Trophoblast cell (in vitro differentiated cells and primary cell): ENCODE measurements at places on chromosomes 16 and 17.

DNA sequence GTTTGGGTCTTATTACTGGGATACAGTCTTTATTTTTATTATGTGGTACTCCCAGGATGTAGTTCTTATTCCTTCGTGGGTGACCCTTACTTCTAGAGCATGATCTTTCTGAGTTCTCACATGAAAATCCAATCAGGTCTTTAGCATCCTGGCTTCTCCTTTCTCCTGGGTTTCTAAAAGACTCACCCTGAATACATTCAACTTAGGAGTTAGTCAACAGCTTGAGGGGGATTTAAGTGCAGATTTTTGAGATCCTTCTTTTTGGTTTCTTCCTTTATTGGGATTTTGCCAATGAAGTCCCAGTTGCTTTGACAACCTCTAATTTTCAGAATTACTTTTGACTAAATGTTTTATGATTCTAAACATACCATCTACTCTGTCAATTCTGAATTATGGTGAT lies 68.2 kb downstream of the SIAH1 start:
- H3K36me3 ChIP-seq, result no peaks in the 10 kb centered on the region
- no peaks in the 10 kb centered on the region for H3K27me3 ChIP-seq
- no peaks in the 10 kb centered on the region for H3K4me1 ChIP-seq
- no peak overlapping the region for H3K27ac ChIP-seq
- no peak overlapping the region for H3K4me3 ChIP-seq

DNA sequence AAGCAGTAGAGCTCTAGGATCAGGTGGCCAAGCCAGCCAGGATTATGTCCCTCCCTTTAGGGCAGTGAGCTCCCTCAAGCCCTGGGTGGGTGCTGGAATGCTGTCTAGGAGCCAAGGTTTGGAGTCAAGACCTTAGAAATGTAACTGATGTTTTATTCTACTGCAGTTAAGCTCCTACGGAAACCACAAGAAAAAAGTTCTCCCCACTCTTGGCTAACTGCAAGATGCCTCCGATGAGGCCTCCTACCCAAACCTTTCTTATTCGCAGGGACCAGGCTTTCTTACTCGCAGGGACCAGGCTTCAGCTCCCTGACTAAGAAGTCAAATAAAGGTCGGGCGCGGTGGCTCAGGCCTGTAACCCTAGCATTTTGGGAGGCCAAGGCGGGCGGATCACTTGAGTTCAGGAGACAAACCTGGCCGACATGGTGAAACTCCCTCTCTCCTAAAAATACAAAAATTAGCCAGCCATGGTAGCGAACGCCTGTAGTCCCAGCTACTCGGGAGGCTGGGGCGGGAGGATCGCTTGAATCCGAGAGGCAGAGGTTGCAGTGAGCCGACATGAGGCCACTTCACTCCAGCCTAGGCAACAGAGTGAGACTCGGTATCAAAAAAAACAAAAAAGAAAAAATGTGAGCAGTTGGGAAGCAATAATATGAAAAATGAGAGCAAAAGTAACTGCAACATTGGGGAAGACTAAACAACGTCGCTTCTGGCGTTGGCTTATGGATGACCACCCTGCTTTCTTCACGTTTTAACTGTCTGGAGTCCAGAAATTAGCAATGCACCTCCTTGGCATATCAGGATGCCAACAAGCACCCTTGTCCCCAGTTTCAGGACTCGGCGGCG lies 31.7 kb upstream of the ARL4D start:
- H3K27me3 ChIP-seq, result no peaks in the 10 kb centered on the region
- DNase-seq, result no peak
- peaks cover 4% of the 10 kb centered on the region for H3K4me1 ChIP-seq
- H3K4me3 ChIP-seq, result no peak overlapping the region

DNA sequence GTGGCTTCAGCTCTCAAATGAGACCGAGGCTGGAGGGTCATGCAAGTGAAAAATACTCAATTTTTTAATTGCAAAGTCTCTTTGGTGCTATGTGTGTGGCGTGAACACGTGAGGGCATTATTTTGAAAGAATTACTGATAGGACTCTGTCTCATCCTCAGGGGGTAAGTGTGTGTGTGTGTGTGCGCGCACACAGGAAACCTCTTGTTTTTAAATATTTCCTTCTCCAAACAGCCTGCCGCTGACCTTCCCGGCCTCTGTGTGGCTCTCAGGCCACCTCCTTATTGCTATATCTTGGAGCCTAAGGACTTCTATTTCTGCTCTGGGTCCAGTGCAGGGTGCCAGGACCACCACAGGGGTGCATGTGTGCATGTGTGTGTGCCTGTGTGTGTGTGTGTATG lies 99.7 kb downstream of the CMIP start:
- H3K36me3 ChIP-seq, result peaks cover 2% of the 10 kb centered on the region
- DNase-seq, result no peak
- H3K27me3 ChIP-seq, result no peaks in the 10 kb centered on the region
- no peak overlapping the region for H3K4me3 ChIP-seq
- H3K4me1 ChIP-seq, result peaks cover 27% of the 10 kb centered on the region
- no peak overlapping the region for H3K27ac ChIP-seq

DNA sequence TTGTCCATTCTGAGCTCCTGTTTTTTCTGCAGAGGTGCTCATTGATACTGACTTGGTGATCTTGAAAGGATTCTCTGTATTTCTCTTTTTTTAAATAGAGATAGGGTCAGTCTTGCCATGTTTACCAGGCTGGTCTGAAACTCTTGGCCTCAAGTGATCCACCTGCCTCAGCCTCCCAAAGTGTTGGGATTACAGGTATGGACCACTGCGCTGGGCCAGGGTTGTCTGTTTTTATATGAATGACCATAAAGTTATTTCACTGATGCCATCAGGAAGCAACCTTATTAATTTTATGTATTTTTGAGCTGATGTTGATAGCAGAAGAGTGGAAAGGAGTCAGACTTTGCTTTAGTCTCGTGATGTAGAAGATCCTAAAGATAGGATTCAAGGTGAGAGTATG lies 35.7 kb upstream of the METTL9 start:
- no peaks in the 10 kb centered on the region for H3K4me1 ChIP-seq
- DNase-seq, result no peak
- no peak overlapping the region for H3K4me3 ChIP-seq
- H3K27me3 ChIP-seq, result no peaks in the 10 kb centered on the region
- H3K36me3 ChIP-seq, result no peaks in the 10 kb centered on the region
- H3K27ac ChIP-seq, result no peak overlapping the region

DNA sequence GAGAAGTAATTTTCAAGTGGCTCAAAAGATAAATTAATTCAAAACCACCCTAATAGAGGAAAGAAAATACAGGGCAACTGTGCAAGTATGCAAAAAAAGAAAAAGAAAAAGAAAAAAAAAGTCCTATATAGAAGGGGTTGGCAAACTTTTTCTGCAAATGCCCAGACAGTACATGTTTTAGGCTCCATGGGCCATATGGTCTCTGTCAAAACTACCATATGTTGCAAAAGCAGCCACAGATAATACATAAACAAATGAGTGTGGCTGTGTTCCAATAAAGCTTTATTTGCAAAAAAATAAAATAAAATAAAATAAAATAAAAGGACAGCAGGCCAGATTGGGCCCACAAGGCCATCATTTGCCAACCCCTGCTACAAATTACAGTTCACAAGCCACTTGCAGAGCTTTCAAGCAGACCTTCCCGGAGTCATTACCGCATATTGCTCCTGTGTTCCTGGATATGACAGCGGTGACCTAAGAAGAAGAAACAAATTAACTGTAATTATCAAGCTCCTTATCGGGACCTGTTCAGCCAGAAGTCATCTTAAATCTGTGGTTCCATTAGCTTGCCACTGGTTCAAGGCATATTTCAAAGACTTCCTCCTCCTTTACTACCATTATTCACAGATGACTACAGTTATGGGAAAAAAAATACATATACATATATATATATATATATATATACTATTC lies 15.9 kb downstream of the ZC3H7A start:
- peaks cover 12% of the 10 kb centered on the region for H3K4me1 ChIP-seq
- no peak overlapping the region for H3K27ac ChIP-seq
- H3K4me3 ChIP-seq, result no peak overlapping the region

- no peak overlapping the region for H3K27ac ChIP-seq
- no peaks in the 10 kb centered on the region for H3K27me3 ChIP-seq
- H3K4me3 ChIP-seq, result no peak overlapping the region
- H3K4me1 ChIP-seq, result peaks cover 12% of the 10 kb centered on the region
- DNase-seq, result peak; percentile 66
Observed at GRCh38 chr17:35804658-35805192, 4.6 kb upstream of the TAF15 start.

DNA sequence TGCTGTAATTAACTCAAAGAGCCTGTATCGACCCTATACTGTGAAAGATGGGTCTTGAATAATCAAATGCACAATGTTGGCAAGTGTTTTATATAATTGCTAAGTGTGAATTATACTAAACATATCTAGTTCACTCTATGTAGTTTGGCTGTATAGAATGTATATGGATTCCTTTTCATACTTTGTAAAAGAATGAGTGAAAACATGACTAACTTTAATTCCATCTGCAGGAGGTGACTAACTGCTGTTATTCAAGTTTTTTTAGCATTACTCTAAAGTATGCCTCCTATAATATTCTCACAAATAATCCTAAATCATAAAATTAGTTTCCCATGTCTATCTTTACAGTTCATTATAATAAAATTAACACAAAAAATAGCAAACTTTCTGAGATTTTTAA lies 394.0 kb upstream of the MON1B start:
- H3K27me3 ChIP-seq, result no peaks in the 10 kb centered on the region
- no peak overlapping the region for H3K4me3 ChIP-seq
- no peak for DNase-seq
- no peaks in the 10 kb centered on the region for H3K36me3 ChIP-seq
- no peak overlapping the region for H3K27ac ChIP-seq

- no peak overlapping the region for H3K4me3 ChIP-seq
- H3K27me3 ChIP-seq, result peaks cover 5% of the 10 kb centered on the region
- H3K27ac ChIP-seq, result peak overlapping the region; percentile 4
- H3K36me3 ChIP-seq, result no peaks in the 10 kb centered on the region
- peak; percentile 81 for DNase-seq
Observed at GRCh38 chr16:85746460-85747215, 4.3 kb downstream of the C16orf74 start.

DNA sequence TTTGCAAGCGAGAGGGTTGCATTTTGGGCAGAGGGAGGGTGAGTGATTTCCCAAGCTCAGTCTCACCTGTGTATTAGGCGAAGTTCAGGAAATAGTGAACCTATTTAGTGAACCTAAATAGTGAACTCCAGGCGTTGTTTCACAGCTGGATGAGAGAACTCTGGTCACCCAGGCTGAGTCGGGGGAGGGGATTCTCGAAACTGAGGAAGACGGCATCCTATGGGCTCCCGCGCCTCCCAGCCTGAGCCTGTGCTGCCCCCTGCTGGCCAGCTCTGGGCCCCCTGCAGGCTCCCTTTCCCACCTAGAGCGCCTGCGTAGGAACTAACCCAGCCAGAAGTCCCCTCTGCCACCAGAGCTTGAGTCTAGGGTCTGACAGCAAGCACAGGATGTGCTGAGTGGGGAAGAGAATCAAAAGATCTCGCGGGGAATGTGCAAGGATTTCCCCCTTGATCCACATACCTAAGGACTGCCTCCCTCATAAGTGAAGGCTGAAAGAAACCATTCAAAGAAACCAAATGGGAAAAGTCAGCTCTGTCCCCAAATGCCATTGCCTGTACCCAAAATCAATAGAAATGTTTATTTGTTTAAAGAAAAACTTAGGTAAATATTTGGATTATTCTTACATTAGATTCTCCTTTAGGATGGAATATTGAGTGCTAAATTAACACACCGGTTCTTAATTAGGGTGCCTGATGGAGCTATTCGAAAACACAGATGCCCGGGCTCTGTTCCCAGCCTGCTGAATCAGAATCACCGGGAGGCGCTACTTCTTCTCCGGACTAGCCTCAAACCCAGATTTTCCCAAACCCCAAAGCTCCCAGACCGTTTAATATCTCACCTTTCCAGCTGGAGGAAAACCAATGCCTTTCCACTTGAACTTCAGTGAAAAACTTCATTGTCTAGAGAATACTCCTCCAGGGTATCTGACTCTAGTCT lies 14.8 kb upstream of the MARVELD3 start:
- H3K27me3 ChIP-seq, result no peaks in the 10 kb centered on the region
- no peaks in the 10 kb centered on the region for H3K36me3 ChIP-seq
- H3K27ac ChIP-seq, result no peak overlapping the region
- peak; percentile 50 for DNase-seq
- H3K4me1 ChIP-seq, result peaks cover 4% of the 10 kb centered on the region

DNA sequence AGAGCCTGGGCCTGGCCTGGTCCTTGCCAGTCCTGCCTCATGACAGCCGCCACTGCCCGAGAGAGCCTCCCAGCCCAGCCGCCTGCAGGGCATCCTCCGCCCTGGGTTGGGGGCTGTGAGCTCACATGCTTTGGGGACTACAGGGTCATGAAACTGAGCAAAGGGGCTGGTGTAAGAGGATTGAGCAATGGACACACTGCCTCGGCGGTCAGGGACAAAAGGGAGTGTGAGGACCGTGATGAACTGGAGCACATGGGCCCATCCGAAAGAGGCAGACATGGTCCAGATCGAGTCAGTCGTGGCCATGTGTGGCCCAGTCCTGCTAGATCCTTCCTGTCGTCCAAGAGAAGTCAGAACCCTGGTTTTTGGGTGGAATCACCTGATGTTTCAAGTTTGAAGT lies 52.3 kb downstream of the GSG1L start:
- H3K4me3 ChIP-seq, result no peak overlapping the region
- H3K4me1 ChIP-seq, result no peaks in the 10 kb centered on the region
- no peak overlapping the region for H3K27ac ChIP-seq
- no peak for DNase-seq
- no peaks in the 10 kb centered on the region for H3K36me3 ChIP-seq
- no peaks in the 10 kb centered on the region for H3K27me3 ChIP-seq
